ENCODE measurements at places on chromosomes 7 and 10. TPM values are rescaled to one million over a fixed set of nuclear protein-coding genes. Genes with fewer than 3 reads are reported as not detected.

DNA sequence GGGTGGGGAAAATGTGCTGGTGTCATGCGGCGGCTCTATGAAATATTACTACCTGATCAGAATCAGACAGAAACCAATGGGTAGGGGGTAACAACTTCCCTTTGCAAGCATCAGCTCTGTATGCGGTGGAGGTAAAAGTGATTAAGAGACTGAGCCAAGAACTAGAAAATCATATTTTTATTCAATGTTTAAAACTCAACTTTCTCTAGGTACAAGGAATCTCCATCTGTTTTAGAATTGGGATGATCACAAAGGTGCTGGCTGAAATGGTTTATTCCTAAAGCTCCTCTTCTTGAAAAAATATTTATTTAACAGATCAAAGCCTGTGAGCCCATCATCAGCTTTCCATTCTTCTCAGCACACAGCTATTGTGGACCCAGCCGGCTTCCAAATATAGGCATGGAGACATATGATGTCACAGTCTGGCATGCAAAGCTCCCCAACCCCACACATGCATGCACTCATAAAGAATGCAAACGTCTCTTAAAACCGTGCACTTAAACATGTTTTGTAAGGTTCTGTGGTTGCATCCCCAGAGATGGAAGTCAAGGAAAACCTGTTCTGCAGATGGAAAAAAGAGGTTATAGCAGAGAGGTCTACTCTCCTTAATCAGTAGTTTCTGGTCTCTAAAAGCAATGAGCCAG, 126.0 kb downstream of the SKIDA1 start:
- H3K4me3 ChIP-seq: no peak overlapping the region
- DNase-seq: peak; percentile 15
- H3K27ac ChIP-seq: no peak overlapping the region
- no peaks in the 10 kb centered on the region for H3K4me1 ChIP-seq
- no peaks in the 10 kb centered on the region for H3K27me3 ChIP-seq

ADAM8 gene
- total RNA-seq: 5.1 TPM

DNA sequence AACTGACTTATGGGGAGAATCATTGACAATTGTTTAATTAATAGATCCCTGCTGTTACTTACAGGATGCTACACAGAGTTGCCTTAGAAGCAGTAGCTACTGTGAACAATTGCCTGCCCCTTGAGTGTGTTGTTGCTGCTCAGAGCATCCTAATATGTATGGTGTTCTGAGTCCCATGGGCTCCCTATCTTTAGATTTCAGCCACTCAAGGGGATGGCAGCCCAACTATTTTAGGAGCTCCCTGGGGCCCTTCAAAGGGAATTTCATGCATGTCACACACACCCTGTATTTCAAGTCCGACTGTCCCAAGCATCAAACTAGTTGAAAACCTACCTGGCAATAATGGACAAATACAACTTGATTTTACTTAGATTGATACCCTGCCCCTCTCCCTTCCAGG, 111.2 kb downstream of the NOC3L start:
- H3K36me3 ChIP-seq: no peaks in the 10 kb centered on the region
- no peak for DNase-seq
- H3K4me3 ChIP-seq: no peak overlapping the region
- H3K27ac ChIP-seq: no peak overlapping the region
- no peaks in the 10 kb centered on the region for H3K27me3 ChIP-seq

- no peaks in the 10 kb centered on the region for H3K36me3 ChIP-seq
- no peak overlapping the region for H3K27ac ChIP-seq
- no peaks in the 10 kb centered on the region for H3K4me1 ChIP-seq
- no peak for DNase-seq
Measured at GRCh38 chr10:111767661-111768060, 415.9 kb downstream of the GPAM start.

- H3K4me3 ChIP-seq: no peak overlapping the region
- no peaks in the 10 kb centered on the region for H3K4me1 ChIP-seq
- H3K27ac ChIP-seq: no peak overlapping the region
- no peaks in the 10 kb centered on the region for H3K27me3 ChIP-seq
- no peaks in the 10 kb centered on the region for H3K36me3 ChIP-seq
Measured at GRCh38 chr10:112517451-112517862, 70.4 kb downstream of the VTI1A start.

STEAP1 gene
- 9.4 TPM for total RNA-seq

IL2RA gene
- not detected for total RNA-seq

DNA sequence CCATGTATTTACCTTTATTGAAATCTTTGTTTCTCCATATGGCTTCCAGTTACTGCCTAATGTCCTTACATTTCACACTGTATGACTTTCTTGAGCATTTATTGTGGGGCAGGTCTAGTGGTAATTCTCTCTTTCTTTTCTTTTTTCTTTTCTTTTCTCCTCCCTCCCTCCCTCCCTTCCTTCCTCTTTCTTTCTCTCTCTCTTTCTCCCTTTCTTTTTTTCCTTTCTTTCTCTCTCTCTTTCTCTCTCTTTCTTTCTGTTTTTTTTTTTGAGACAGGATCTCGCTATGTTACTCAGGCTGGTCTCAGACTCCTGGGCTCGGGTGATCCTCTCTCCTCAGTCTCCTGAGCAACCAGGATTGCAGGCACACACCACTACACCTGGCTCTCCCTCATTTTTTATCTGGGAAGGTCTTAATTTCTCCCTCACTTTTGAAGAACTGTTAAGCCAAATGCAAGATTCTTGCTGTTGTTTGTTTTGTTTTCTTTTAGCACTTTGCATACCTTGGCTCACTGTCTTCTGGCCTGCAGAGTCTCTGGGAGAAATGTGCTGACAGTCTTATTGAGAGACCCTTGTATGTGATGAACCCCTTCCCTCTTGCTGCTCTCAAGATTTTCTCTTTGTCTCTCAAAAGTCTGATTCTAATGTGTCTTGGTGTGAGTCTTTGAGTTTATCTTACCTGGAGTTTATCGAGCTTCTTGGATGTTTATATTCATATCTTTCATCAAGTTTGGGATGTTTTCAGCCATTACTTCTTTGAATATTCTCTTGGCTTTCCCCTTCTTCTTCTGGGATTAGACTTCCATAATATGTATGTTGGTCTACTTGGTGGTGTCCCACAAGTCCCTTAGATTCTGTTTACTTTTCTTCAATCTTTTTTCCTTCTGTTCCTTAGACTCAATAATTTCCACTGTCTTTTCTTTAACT, 79.0 kb upstream of the CCNY start:
- H3K36me3 ChIP-seq: no peaks in the 10 kb centered on the region
- no peak for DNase-seq
- H3K27ac ChIP-seq: no peak overlapping the region
- H3K4me3 ChIP-seq: no peak overlapping the region
- no peaks in the 10 kb centered on the region for H3K27me3 ChIP-seq

DNA sequence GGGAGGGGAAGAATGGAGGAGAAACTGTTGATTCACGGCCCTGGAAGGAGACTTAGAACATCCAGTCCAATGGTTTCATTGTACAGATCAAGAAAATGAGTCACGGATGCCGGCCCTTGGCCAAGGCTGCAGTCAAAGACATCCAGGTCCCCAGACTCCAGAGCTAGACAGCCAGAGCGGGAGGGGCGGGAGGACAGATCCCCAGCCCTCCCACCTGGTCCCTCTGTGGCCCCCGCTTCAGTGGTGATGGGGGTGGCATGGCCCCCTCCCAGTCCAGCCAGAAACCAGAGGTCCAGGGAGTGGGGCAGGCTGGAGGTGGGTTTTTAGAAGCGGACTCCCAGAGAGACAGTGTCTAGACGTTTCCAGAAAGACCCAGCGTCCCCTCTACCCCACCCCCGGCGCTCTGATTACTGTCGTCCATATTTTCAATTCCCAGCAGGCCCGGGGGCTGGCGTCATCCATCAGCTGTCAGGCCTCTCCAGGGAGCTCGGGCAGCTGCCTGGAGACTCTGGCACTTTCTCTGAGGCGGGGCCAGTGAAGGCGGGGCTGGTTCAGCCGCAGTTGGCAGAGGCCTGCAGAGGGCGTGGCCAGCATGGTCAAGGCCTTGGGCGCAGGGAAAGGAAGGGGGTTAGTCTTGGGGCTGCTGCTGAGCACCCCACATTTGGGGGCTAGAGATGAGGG, 8.0 kb upstream of the HSPB1 start:
- peak; percentile 98 for DNase-seq
- H3K27ac ChIP-seq: peak overlapping the region; percentile 100
- no peaks in the 10 kb centered on the region for H3K27me3 ChIP-seq
- H3K36me3 ChIP-seq: no peaks in the 10 kb centered on the region
- peaks cover 6% of the 10 kb centered on the region for H3K4me1 ChIP-seq

TPK1 gene
- 9.8 TPM for total RNA-seq

MINPP1 gene
- 34.4 TPM for total RNA-seq

PLPP4 gene
- not detected for total RNA-seq

DNA sequence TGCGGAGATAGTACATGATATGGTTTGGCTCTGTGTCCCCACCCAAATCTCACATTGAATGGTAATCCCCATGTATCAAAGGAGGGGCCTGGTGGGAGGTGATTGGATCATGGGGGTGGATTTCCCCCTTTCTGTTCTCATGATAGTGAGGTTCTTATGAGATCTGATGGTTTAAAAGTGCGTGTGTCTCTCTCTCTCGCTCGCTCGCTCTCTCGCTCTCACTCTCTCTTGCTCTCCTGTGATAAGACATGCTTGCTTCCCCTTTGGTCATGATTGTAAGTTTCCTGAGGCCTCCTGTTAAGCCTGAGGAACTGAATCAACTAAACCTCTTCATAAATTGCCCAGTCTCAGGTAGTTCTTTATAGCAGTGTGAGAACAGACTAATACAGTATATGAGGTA, 171.9 kb downstream of the NSUN6 start:
- H3K27ac ChIP-seq: no peak overlapping the region
- no peak overlapping the region for H3K4me3 ChIP-seq
- DNase-seq: no peak
- H3K4me1 ChIP-seq: no peaks in the 10 kb centered on the region

- H3K36me3 ChIP-seq: no peaks in the 10 kb centered on the region
- no peak for DNase-seq
- H3K27me3 ChIP-seq: no peaks in the 10 kb centered on the region
- H3K4me3 ChIP-seq: no peak overlapping the region
Measured at GRCh38 chr10:1519391-1519790, 217.9 kb downstream of the ADARB2 start.

GRCh38 chr10:44416936-44417335, 32.0 kb upstream of the CXCL12 start:
- no peak overlapping the region for H3K4me3 ChIP-seq
- peaks cover 4% of the 10 kb centered on the region for H3K4me1 ChIP-seq
- H3K27ac ChIP-seq: peak overlapping the region; percentile 65
- no peaks in the 10 kb centered on the region for H3K36me3 ChIP-seq
- H3K27me3 ChIP-seq: no peaks in the 10 kb centered on the region
- peak; percentile 3 for DNase-seq

DNA sequence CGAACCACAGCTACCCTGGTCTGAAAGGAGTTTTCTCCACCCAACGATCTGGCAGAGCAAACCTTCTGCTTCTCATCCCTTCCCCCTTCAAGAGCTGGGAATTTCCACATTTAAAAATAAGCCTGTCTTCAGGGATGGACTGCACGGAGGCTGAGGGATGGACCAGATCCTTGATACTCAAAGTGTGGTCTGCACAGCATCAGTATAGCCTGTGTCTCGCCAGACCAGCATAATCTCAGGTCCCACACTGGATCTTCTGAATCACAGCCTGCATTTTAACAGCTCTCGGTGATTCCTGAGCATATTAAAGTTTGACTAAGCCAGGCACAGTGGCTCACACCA, 7.1 kb downstream of the KCNMA1 start:
- H3K27ac ChIP-seq: peak overlapping the region; percentile 93
- H3K27me3 ChIP-seq: no peaks in the 10 kb centered on the region
- H3K4me3 ChIP-seq: no peak overlapping the region
- DNase-seq: no peak
- no peaks in the 10 kb centered on the region for H3K36me3 ChIP-seq

GRCh38 chr7:37376386-37376785, 72.3 kb downstream of the ELMO1 start:
- no peaks in the 10 kb centered on the region for H3K36me3 ChIP-seq
- no peak overlapping the region for H3K27ac ChIP-seq
- no peaks in the 10 kb centered on the region for H3K4me1 ChIP-seq
- H3K4me3 ChIP-seq: no peak overlapping the region

CDC14C gene
- not detected for total RNA-seq

- DNase-seq: no peak
- H3K36me3 ChIP-seq: no peaks in the 10 kb centered on the region
- no peaks in the 10 kb centered on the region for H3K27me3 ChIP-seq
- no peaks in the 10 kb centered on the region for H3K4me1 ChIP-seq
Measured at GRCh38 chr7:19284596-19285300, 139.5 kb upstream of the FERD3L start.

GRCh38 chr10:93991596-93992284, 2.0 kb upstream of the PLCE1 start:
- peak; percentile 36 for DNase-seq
- no peaks in the 10 kb centered on the region for H3K27me3 ChIP-seq
- H3K36me3 ChIP-seq: no peaks in the 10 kb centered on the region
- peaks cover 3% of the 10 kb centered on the region for H3K4me1 ChIP-seq

- no peak overlapping the region for H3K4me3 ChIP-seq
- no peaks in the 10 kb centered on the region for H3K4me1 ChIP-seq
- no peak overlapping the region for H3K27ac ChIP-seq
- DNase-seq: no peak
- H3K36me3 ChIP-seq: no peaks in the 10 kb centered on the region
Measured at GRCh38 chr7:99490878-99491277, 9.2 kb downstream of the ZNF394 start.

DNA sequence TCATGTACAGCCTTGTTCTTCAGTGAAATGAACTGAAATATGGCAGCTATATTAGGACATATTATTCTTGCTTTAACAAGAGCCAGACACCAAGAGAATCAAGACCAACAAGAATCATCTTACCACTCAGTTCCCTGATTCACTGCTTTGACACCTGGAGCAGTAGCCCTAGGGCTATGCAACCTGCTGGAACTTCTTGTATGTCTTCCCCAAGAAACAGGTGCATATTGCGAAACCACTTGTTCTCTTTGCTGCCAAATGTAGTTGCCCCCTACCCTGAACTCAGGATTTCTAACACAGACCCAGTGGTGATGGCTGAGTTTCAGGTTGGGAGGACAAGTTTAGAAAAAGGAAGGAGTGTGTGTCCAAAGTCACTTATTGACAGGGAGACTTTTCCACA, 46.1 kb downstream of the WIPF3 start:
- DNase-seq: no peak
- no peaks in the 10 kb centered on the region for H3K27me3 ChIP-seq
- H3K4me1 ChIP-seq: no peaks in the 10 kb centered on the region
- no peak overlapping the region for H3K4me3 ChIP-seq

ASAH2 gene
- not detected for total RNA-seq

DNA sequence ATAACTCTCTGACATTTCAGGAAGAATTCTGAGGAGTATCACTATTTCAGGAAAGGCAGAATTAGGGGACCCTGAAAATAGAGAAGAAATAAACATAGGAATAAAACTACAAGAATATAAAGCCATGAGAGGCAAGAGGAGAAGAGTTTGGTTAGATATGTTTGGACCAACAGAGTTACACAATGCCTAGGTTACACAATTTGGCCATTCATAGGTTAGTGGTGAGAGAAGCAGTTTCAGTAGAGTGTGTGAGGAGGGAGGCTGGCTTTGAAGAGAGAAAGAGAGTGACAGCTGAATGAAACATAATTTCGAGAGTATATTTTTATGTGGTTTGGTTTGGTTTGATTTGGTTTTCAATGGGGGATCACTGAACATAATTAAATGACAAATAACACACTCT, 783.2 kb upstream of the LRRN3 start:
- no peaks in the 10 kb centered on the region for H3K36me3 ChIP-seq
- H3K4me3 ChIP-seq: no peak overlapping the region
- DNase-seq: no peak

TMEM26 gene
- total RNA-seq: 35.7 TPM

DYNC1I1 gene
- 11.8 TPM for total RNA-seq

TRIM73 gene
- under 0.01 TPM for total RNA-seq

ADCYAP1R1 gene
- 22.0 TPM for total RNA-seq

WNT8B gene
- total RNA-seq: not detected

TLX1 gene
- total RNA-seq: not detected

GRCh38 chr7:108310351-108310750, 145.9 kb downstream of the NRCAM start:
- DNase-seq: no peak
- H3K27ac ChIP-seq: no peak overlapping the region
- no peaks in the 10 kb centered on the region for H3K4me1 ChIP-seq
- no peak overlapping the region for H3K4me3 ChIP-seq
- no peaks in the 10 kb centered on the region for H3K27me3 ChIP-seq

All from uterus (tissue), 4 donors.